HAP-1 (cell line): ENCODE measurements at places on chromosomes 6 and 20.

DNA sequence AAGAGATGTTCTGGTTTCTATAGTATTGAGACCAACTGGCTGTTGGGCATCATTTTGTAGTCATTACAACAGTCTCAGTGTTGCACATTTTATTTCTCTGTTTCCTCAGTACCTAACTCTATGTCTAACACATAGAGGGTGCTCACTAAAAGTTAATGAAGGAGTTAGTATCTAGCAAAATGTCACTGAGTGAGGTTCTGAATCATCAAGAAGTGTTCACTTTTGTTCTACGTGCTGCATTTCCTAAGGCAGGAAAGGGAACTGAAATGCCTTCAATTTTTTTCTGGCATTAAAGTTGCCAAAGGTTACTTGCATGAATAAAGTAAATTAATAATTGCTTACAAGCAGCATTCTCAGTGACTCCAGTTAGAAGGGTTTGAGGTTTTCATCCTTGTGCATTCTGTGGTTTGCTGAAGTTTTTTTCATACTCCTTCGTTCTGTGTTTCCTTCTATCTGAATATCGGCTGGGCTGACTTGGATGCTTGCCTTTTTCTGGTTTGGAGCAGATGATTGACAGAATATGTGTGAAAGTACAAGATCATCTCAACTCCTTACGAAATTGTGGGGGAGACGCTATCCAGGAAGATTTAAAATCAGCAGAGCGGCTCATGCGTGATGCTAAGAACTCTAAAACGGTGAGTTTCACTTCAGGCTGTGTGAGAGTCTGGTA, 114.5 kb upstream of the SCGN start:
- no peak for DNase-seq

DNA sequence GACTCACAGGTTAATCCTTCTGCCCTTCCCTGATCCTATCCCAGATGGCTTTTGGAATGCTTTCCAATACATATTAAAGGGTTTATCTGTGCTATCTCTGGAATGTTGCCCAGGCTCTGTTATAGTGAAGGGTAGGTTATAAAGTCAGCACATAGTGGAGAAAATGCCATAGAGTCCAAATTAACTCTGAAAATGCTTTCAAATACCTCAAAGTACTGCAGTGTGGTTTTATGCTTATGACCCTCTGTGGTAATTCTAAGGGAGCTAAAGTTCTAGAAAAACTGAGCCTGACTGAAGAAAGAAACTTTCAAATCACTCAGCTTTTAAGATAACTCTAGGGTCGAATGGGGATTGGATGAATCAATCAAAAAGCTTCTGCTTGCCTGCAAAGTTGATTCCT, 159.8 kb downstream of the PLCB1 start:
- DNase-seq = peak; percentile 19

GRCh38 chr6:138371720-138372119, 6.0 kb upstream of the SMIM28 start:
- no peak for DNase-seq

- no peak for DNase-seq
Measured at GRCh38 chr6:30272032-30272431, 54.7 kb upstream of the TRIM39 start.

- no peak for DNase-seq
Measured at GRCh38 chr20:32304131-32304746, 26.8 kb downstream of the KIF3B start.

GRCh38 chr6:37531026-37531425, 31.3 kb upstream of the CCDC167 start:
- no peak for DNase-seq

DNA sequence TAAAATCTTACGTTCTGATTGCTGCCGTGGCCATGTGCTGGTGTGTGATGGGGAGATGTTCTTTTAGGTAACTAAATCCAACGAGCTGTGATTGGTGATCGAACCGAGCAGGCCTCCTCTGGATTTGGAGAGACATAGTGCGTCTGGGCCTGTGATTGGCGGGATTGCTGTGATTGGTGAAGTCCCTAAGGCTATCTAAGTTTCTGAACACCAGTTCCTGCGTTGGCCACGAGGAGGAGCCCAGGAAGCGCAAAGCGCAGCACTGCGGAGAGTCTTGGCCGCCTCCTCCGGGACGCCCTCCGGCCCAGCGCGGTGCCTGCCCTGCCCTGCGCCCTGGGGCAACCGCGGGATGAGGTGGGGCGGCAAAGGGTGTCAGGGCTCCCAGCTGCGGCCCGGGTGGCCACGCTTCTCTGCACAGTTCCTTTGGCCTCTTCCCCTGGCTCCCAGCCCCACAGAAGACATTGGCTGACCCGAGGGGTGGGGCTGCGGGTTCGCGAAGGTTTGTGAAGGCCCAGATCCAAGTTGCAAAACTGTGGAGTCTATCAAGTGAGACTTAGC, 33.0 kb downstream of the HNF4A start:
- DNase-seq = peak; percentile 34

DNA sequence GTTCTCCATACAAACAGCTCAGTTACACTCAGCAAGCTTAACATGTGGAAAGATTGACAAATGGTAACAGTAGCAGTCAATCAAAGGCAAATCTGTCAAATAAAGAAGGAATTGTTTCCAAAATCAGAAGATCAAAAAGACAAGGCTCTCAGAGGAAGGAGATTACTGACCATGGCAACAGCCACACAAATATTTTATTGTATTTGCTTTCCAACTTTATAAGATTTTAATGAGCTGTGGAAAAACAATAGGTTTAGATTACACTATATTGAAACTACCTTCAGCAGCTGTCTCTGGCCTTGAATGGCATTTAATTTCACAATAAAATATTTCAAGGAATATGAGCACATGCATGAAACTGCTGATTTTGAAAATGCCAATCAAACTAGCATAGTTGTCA, 1143.9 kb upstream of the GJE1 start:
- peak; percentile 46 for DNase-seq

DNA sequence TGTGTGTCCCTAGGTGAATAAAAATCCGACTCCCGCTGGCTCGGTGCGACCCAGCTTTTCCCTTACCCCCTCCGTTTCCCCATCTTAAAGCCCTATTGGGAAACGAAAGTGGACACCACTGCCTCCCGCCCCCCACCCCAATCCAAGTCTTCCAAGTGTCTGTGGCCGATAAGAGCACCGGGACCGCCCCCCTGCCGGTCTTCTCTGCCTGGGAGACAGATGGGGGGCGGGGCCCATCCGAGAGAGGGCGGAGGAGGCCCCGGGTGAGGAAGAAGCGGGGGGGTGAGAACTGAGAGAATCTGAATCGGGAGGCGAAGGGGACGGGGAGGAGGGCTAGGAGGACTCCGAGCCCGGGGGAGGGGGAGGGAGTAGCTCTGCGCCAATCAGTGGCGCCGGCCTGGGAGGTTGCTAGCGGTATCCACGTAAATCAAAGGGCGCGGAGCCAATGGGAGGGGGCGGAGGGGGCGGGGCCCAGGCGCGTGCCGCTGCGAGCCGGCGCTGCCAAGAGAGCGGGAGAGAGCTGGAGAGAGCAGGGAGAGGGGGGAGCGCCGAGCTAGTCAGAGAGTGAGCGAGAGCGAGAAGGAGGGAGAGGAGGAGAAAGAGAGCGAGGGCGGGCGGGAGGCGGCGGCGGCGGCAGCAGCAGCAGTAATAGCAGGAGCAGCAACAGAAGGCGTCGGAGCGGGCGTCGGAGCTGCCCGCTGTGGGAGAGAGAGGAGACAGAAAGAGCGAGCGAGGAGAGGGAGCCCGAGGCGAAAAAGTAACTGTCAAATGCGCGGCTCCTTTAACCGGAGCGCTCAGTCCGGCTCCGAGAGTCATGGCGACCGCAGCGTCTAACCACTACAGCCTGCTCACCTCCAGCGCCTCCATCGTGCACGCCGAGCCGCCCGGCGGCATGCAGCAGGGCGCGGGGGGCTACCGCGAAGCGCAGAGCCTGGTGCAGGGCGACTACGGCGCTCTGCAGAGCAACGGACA, at the start of gene POU3F2:
Gene POU3F2, plus strand, starts transcription at position 515 of the 972 bp plus-strand sequence. Its CDS starts 300 bp downstream, at position 815.
- DNase-seq = peak; percentile 99

DNA sequence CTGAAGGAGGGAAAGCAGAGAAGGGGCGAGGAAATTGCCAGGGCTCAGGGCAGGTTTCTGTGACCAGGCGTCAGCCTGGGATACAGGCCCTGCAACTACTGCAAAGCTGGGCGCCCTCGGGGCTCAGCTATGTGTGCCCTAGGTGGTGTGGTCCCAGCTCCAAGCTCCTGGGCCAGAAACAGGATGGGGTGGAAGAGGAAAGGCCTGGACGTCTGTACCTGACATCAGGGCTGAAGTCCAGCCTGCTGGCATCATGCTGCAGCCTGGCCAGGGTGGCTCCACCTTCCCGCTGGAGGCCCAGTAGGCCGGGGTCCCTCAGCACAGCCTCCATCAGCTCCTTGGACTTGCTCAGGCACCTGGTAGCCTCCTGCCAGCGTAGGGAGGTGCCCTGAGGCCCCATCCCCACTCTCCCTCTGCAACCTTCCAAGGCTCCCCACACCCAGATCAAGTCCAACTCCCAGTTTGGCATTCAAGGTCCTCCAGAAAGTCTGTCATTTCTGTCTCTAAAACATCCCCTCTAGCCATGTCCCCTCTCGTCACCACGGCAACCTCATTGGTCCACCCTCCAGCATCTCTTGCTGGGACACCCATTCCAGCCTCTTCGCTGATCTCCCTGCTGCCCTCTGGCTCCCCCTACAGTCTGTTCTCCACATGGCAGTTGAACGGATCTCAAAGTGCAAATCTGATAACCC, 38.2 kb downstream of the KIAA1755 start:
- peak; percentile 20 for DNase-seq

- no peak for DNase-seq
Measured at GRCh38 chr6:10404799-10405512, 9.9 kb downstream of the TFAP2A start.

- no peak for DNase-seq
Measured at GRCh38 chr6:23413327-23414050, 712.5 kb upstream of the NRSN1 start.

DNA sequence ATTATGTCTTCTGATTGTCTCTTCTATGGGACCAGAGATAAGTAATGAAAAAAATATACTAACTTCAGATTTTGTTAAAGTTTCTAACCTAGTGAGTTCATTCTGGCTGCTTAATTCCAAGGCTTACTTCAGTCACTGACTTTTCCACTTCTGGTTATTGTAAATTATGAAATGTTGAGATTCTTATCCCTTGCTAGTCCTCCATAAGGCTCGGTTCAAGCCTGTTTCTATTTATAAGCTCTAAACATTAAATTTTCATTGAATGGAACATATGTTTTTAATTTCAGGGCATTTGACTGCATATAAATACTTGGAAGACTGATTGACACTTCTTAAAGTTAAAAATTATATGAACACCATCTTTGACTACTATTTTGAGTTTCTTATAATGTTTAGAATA, 23.6 kb upstream of the NKAIN2 start:
- DNase-seq = no peak

DNA sequence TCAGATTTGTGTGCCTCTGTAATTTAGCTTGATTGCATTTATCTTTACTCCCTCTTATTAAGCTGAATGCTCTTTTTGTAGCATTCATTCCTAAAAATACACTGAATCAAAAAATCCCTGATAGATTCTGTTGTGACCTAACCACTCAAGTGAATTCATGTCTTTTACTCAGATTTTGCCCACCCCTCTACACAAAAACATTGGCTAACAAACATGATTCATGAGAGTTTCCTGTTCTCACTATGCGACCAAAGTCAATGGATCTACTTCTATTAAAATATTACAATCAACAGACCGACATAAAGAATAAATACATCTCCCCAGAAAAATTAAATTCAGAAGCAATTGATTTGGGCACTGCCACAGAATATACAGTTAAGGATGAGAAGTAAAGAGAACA, 99.5 kb upstream of the THEMIS start:
- no peak for DNase-seq

- DNase-seq = no peak
Measured at GRCh38 chr6:44110005-44110676, 17.1 kb downstream of the MRPL14 start.
